Endothelial cell (in vitro differentiated cells): ENCODE measurements at places on chromosomes 12 and 14.
A peak's percentile ranks its signal among the peaks of the same experiment; 100 is the strongest.

DNA sequence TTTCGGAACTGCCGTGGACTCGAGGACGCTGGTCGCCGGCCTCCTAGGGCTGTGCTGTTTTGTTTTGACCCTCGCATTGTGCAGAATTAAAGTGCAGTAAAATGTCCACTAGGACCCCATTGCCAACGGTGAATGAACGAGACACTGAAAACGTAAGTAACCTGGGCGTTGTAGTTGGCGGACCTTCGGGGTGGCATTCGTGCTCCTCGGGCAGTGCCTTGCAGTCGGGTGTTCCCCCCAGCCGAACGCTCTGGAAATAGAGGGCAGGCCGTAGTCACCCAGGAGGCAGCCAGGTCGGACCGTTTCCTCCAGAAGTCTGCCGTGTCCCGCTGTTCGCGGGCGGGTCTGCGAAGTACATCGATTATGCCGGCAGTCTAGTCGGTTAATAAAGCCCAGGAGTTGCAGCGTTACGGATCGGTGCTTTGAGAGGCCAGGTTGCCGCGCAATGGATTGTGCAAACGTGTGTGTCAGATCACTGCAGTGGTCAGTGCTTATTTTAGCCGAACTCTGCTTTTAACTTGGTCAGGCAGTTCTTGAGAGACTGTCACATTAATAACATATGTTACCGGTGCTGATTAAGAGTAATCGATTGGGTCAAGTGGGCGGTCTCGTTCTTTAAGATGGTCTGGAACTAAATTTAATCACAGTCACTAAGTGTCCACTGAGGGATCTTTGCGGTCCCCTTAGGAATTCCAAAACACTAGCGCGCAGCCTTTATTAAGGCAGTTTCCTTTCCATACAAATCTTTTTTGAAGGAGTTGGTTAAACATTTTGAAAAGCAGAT lies 906 bp downstream of the MARK3 start:
- H3K27me3 ChIP-seq = peaks cover 11% of the 10 kb centered on the region
- peaks cover 6% of the 10 kb centered on the region for H3K36me3 ChIP-seq
- peaks cover 18% of the 10 kb centered on the region for H3K4me1 ChIP-seq
- H3K4me3 ChIP-seq = peak overlapping the region; percentile 100

GRCh38 chr12:26198742-26199141 lies 3.4 kb downstream of the SSPN start:
- H3K36me3 ChIP-seq = no peaks in the 10 kb centered on the region
- H3K4me1 ChIP-seq = peaks cover 2% of the 10 kb centered on the region
- peaks cover 5% of the 10 kb centered on the region for H3K27me3 ChIP-seq
- H3K27ac ChIP-seq = no peak overlapping the region

DNA sequence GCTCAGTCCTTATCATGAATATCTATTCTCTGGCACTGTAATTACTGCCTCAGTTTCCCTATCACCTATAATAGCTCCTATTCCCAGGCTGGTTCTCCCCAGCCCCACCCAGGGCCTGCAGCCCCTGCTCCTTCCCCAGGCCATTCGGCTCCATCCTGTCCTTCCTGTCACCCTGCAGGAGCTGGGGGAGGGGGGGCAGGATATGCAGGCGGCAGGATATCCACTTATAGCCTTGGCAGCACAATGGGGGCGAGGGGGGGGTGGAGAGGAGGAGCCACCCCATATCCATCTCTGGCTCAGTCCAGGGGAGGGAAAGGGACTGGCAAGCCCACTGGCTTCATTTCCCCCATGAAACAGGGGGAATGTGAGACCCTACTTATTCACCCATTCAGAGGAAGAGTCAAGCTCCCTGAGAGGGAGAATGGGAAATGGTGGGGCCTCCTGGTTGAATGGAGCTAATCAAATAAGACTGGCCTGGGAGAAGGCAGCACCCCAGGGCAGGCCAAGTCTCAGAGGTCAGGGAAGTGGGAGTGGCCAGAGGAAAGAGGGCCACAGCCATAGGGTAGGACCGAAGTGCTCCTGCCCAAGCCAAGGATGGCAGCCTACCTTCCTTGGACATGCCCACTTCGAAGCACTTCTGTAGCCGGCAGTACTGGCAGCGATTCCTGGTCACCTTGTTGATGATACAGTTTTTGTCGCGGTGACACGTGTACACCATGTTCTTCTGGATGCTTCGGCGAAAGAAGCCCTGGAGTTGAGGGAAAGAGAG lies 7.8 kb upstream of the ITGB7 start:
- peak overlapping the region; percentile 73 for H3K4me3 ChIP-seq
- DNase-seq = peak; percentile 71
- H3K4me1 ChIP-seq = peaks cover 64% of the 10 kb centered on the region
- H3K27me3 ChIP-seq = peaks cover 22% of the 10 kb centered on the region
- H3K27ac ChIP-seq = peak overlapping the region; percentile 74
- peaks cover 8% of the 10 kb centered on the region for H3K36me3 ChIP-seq

- no peak for DNase-seq
- no peak overlapping the region for H3K27ac ChIP-seq
- H3K36me3 ChIP-seq = peaks cover 12% of the 10 kb centered on the region
These were observed 252.4 kb downstream of the ITPR2 start for GRCh38 chr12:26580619-26581018.

DNA sequence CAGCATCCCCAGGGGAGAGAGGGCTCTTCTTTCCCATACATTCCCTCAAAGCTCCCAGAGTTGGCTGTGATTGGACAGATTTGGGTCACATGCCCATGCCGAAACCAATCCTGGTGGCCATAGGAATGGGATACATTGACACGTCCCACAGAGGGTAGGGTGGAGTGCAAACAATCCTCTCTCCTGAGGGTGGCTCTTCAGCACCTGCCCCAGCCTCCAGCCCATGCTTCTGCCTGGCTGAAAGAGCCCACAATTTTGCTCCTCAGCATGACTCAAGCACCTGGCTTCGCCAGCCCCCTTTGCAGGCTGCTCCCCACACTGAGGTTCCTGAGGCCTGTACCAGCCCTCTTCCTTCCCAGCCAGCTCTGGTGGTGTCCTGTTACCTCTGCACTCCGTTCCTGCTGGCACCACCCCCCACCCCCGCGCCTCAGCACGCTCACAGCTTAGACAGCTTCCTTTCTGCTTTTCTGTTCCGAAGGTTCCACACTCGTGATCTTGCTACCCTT lies 71.7 kb downstream of the CCDC92 start:
- peaks cover 6% of the 10 kb centered on the region for H3K4me1 ChIP-seq
- H3K27ac ChIP-seq = no peak overlapping the region
- peak overlapping the region; percentile 14 for H3K4me3 ChIP-seq
- no peaks in the 10 kb centered on the region for H3K36me3 ChIP-seq
- peak; percentile 33 for DNase-seq
- H3K27me3 ChIP-seq = peaks cover 4% of the 10 kb centered on the region

GRCh38 chr14:90093942-90094595 lies 32.3 kb downstream of the KCNK13 start:
- H3K27me3 ChIP-seq = peaks cover 3% of the 10 kb centered on the region
- H3K4me1 ChIP-seq = peaks cover 5% of the 10 kb centered on the region
- no peak overlapping the region for H3K27ac ChIP-seq
- no peak for DNase-seq

DNA sequence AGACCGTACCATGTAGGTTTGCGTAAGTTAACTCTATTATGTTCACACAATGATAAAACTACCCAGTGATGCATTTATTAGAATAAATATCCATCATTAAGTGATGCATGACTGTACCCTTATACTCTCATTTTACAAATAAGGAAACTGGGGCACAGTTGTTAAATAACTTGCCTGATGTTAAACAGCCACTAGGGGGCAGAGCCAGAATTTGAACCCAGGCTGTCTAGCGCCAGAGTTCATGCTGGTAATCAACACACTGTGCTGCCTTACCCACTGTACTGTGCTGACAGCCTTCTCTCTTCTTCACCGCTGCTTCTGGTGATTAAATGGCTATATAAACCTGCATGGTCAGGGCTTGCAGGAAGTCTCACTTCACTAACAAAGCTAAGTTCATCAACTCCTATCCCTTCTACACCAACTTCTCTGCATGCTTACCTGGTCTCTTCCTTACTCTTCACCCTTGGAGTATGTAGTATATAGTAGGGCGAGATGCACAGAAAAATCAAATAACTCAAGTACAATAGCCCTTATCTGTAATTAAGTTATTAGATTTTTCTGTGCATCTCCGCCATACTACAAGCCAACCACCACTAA lies 43.6 kb upstream of the APPL2 start:
- H3K4me3 ChIP-seq = no peak overlapping the region
- no peaks in the 10 kb centered on the region for H3K36me3 ChIP-seq
- H3K27me3 ChIP-seq = peaks cover 6% of the 10 kb centered on the region
- no peak overlapping the region for H3K27ac ChIP-seq

GRCh38 chr12:76781321-76781720 lies 17.4 kb downstream of the ZDHHC17 start:
- peaks cover 23% of the 10 kb centered on the region for H3K4me1 ChIP-seq
- no peak overlapping the region for H3K4me3 ChIP-seq
- DNase-seq = no peak
- peaks cover 8% of the 10 kb centered on the region for H3K27me3 ChIP-seq

DNA sequence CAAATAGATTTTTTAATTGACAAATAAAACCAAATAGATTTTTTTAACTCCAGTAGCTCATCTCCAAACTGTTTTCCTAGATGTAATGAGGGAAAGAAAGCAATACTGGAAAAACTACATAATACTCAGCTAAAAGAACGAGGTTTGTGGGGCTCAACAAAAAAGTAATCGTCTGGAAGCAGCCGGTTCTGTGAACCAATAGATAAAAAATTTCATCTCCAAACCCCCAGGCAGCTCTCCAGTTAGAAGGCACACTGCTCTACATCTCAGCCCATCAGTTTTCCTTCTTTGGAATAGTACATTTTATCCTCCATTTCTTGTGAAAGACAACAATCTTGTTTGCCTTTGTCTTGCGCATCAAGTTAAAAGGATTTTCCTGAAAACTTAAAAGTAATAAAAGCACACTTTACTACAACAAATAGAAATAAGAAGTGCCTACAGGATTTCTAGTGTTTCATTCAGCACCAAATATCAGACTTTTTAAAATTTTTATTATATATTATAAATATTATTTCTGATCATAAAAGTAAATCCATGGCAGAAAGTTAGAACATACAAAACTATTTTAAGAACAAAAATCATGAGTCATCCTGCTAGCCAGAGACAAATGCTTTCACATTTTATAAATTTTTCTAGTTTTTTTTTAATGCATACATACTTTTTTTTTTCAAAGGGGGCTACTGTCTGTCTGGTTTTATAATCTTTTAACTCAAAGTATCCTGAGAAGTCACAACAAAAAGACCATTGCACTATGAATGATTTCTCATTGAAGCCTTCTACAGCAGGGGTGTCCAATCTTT lies 67.7 kb downstream of the EPS8 start:
- H3K36me3 ChIP-seq = no peaks in the 10 kb centered on the region
- peaks cover 13% of the 10 kb centered on the region for H3K4me1 ChIP-seq
- H3K4me3 ChIP-seq = no peak overlapping the region
- no peak overlapping the region for H3K27ac ChIP-seq

GRCh38 chr12:111753144-111753881 lies 13.4 kb upstream of the ALDH2 start:
- peak; percentile 67 for DNase-seq
- H3K27me3 ChIP-seq = peaks cover 4% of the 10 kb centered on the region
- H3K36me3 ChIP-seq = peaks cover 4% of the 10 kb centered on the region
- H3K4me3 ChIP-seq = no peak overlapping the region
- peaks cover 2% of the 10 kb centered on the region for H3K4me1 ChIP-seq
- no peak overlapping the region for H3K27ac ChIP-seq
